ENCODE measurements at places on chromosomes 6 and 20.
A peak's percentile ranks its signal among the peaks of the same experiment; 100 is the strongest.

GRCh38 chr6:38040254-38040653, 220.7 kb downstream of the ZFAND3 start:
- DNase-seq, result no peak

- DNase-seq, result no peak
Observed at GRCh38 chr6:33333666-33334065, 16.1 kb upstream of the ZBTB22 start.

DNA sequence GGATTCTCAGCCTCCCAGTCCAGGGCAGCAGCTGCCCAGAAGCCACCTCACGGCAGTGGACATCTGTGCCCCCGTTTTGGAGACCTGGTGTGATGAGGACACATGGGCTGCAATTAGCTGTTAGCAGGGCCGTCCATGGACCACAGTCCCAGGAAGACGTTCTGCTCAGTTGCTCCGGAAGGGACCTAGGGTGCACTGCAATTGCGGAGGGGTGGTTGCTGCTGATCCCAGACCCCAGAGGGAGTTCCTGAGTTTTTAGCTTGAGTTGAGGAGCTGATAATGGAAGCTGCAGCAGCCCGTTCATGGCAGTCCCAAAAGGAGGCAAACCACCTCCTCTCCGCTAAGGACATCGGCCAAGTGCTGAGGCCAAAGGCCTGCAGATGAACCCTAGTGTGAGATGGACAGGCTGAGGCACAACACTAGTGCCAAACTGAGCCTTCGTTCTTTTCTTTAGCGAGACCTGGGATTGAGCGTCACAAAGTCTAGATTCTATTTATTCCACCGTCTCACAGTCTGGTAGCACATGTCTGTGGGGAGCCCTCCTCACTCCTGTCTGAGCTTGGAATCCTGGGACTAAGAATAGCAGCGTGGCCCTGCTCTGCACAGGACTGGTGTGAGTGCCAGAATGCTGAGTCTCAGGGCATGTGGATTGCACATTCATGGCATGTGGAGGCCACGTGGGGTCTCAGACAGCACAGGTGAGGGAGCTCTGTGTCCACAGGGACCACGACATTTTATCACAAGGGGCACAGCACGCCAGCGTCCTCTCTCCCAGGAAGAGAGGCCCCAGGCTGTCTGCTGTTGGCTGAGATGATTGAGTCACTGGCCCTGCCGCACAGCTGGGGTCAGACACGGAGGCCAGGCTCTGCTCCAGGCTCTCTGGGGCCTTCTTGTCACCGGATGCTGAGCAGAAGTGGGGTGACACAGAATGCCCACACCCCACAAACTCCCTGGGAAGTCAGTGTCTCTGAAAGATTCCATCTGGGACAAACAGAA, 113.4 kb downstream of the PSMB1 start:
- DNase-seq, result no peak

DNA sequence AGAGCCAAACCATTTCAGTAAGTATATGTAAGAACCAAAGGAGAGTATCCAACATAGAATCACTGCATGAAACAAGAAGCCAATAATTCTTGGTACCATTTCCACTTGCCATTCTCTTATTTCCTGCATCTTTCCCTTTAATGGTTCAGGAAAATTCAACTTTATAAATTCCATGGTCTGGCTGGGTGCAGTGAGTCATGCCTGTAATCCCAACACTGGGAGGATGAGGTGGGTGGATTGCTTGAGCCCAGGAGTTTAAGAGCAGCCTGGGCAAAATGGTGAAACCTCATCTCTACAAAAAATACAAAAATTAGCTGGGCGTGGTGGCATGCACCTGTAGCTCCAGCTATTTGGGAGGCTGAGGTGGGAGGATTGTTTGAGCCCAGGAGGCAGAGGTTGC, 21.2 kb downstream of the NHLRC1 start:
- DNase-seq, result no peak

DNA sequence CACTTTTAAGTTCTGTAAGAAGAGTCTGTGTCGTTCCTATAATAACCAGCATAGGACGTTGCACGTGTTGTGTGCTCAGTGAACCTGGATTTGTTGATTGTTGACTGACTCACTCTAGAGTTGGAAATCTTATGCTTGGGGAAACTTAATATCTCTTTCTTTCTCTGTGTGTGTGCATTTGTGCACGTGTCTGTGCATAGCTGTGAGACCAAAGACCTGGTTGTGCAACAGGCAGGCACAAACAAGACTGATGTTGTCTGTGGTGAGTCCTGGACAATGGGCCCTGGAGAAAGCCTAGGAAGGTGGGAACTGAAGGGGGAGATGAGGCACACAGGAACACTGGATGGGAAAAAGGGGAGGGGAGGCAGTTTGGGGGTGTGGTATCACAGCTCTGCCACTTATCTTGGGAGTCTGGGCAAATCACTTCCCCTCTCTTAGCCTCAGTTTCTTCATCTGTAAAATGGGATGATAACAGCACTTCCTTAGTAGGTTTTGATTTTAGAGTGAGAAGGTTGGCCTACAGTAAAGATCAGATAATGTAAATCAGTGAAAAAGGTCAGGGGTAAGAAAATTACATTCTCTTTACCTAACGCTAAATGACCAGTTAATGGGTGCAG, 8.4 kb downstream of the CD40 start:
- no peak for DNase-seq

DNA sequence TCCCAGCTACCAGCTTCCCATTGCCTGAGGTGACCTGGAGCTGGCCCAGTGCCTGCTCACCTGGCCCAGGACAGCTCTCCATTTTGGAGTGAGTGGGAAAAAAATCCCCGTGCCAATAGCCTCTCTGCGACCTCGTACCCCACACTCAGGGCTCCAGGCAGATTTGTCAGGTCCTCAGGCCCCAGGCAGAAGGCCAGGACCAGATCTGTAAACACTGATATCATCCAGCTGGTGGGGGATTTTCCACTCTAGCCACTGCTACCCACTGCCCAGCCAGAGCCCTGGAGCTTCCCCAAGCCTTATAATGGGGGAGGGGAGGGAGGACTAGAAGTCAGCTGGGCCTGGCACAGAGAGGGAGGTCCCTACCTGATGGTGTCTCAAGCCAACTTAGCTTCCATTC, 1.3 kb upstream of the PGC start:
- DNase-seq, result no peak

DNA sequence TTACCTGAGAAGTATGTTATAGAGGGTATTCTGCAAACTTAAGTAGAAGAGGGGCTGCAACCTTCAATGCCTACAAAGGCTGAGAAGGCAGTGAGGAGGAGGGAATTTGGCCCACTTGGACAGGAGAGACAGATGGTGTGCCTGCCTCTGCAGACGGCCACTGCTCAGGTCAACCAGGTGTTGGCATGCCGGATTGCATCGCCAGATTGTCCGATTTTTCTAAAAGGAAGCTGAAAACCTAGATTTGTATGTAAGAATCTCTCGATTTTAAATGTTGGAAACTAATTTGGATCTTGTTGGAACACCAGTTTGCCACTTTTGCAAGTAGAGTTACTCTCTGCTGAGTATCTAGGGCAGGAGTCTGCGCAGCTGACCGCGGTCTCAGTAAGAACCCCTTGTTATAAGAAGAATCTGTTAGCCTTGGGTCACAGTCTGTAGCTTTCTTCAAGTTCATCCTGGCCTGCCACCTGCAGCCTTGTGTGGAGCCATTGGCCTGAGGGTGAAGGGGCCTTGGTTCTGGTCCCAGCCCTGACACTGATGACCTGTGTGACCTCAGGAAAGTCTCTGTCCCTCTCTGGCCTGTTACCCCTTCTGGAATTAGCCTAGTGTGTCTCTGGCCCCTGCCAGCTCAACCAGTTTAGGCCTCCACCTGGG, 54.4 kb downstream of the TGM2 start:
- DNase-seq, result no peak

DNA sequence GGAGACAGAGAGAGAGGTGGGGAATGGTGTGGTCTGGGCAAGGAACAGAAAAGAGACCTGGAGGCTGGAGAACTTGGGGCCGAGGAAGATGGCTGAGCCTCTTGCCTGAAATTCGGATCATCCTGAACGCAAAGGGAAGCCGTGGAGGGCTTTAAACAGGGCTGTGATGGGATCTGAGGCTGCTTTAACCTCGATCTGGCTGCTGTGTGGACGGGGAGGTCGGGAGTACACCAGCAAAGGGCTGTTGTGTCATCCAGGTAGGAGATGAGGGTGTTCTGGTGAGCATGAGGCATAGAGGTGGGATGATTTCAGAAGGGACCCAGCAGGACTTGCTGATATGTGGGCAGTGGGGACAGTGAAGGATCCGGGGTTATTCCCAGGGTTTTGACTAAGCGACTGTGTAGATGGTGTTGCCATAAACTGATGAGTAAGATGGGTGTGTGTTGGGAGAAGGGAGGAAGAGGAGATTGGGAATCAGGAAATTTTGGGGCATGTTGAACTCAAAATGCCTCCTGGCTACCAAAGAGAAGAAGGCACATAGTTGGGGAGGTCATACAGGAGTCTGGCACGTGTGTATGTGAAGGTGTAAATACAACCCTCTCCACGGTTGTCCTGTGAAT, 158.5 kb downstream of the NFATC2 start:
- DNase-seq, result no peak

DNA sequence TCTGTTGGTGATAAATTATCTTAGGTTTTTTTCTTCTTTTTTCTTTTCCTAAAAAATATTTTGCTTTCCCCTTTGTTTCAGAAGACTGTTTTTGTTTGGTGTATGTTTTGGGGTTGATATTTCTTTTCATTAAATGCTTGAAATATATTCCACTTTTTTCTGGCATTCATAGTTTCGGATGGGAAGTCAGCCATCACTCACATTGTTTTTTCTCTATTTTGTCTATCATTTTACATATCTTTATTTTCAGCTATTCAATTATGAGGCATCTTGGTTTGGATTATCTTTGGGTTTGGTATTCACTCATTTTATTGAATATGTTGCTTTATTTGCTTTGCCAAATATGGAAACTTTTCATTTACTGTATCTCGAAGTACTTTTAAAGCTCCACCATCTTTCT, 600.5 kb upstream of the EYS start:
- no peak for DNase-seq

DNA sequence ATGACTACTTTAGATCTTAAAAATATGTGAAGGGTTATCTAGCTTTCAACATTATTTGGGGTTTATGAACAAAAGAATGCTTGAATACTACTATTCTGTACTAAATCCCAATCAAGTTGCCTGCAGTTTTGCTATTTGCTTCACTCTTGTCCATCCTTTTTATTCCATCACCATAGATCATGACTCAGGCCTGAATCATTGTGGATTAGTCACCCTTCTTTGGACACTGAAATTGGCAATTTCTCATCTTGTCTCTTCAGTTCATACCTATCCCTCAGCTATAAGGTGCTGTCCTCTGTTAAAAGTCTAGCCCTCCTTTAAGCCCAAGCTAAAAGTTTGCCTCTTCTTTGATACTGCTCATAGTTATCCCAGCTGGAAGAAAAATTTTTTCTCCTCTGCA, 199.1 kb downstream of the CENPW start:
- DNase-seq, result peak; percentile 11

DNA sequence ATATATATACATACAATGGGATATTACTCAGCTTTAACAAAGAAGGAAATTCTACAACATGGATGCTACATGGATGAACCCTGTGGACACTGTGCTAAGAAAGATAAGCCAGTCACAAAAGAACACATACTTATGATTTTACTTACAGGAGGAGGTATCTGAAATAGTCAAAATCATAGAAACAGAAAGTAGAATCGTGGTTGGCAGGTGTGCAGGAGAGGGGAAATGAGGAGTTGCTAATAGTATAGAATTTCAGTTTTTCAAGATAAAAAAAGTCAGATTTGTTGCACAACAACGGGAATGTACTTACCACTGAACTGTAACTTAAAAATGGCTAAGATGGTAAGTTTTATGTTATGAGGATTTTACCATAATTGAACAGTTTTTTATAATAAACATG, 706.3 kb downstream of the TFAP2A start:
- DNase-seq, result no peak

GRCh38 chr6:156617376-156617775, 159.8 kb upstream of the ARID1B start:
- no peak for DNase-seq

DNA sequence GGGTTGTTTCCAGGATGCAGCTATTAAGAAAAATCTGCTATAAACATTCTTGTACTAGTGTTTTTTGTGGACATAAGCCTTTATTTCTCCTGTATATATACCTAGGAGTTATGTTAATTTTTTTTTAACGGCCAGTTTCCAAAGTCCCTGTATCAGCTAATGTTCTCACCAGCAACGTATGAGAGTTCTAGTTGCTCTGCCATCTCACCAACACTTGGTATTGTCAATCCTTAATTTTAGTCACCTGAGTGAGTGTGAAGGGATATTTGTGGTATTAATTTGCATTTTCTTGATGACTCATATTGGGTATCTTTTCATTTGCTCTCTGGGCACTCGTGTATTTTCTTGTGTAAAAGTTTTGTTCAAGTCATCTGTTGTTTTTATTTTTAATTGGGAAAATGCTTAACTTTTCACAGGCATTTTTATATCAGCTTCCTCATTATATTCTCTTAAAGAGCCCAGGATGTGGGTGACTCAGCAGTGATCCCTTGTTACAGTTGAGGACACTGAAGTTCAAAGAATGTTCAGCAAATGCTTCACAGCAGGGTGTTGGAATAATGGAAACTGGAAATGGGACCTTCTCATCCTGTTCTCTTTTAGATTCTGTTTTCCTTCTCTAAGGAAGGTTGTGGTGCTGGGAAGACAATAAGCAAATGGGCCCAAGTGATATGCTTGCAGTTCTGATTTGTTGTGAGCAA, 211.7 kb upstream of the PRND start:
- no peak for DNase-seq

DNA sequence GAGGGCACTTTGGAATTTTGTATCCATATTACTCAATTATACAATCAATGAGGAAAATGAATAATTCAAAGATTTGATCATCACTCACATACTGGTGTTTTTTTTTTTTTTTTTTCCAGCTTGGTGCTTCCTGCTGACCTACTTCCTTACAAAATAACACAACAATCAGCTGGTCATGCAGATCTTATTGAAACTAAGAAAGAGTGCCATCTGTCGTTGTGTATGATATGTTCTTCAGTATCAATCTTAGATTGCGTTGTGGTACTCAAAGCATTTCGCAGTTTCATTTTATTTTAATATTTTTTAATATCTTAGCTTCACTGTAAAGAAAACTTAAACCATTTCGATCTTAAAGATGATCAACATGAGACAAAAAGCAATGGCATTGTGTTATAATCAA, 155.6 kb downstream of the OGFRL1 start:
- no peak for DNase-seq

- DNase-seq, result no peak
Observed at GRCh38 chr6:155449450-155450239, 6.0 kb downstream of the NOX3 start.

DNA sequence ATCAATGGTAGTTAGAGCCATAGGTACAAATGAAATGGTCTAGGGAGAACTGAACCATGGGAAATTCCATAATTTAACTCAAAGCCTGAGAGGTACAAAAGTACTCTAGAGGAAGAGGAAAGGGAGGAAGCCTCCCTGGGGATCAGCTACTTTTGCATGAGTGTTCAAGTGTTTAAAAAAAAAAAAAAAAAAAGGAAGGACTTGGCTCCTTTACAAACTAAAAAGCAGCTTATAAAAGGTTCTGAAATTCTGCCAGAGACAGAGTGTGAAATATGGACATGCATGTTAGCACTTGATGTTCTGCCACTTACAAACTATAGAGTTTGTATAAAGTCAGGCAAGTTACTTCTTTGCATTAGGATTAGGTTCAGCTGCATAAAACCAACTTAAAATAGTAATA, 290.0 kb downstream of the TBC1D7 start:
- no peak for DNase-seq

Data from hepatic stellate cell (primary cell).